Activated T-cell treated with anti-CD3 and anti-CD28 coated beads for 4 hours (primary cell): ENCODE measurements at places on chromosomes 1 and 21.

DNA sequence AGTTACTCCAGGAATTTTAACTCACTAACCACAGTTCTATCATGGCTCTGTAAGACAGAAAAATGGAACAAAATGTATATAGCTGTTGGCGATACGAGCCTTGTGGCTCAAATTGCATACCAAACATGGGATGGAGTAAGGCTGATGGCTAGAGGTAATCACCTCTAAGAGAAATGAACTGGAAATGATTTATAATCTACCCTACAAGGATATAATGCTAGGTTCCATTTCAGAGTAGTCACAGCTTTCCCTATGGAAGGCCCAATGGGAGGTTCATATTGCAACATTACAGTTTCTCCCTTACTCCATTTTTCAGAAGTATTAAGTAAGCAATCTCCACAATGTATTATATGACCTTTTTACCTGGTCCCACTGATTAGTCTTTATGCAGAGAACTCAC, 61.6 kb downstream of the EDEM3 start:
- no peak for DNase-seq

DNA sequence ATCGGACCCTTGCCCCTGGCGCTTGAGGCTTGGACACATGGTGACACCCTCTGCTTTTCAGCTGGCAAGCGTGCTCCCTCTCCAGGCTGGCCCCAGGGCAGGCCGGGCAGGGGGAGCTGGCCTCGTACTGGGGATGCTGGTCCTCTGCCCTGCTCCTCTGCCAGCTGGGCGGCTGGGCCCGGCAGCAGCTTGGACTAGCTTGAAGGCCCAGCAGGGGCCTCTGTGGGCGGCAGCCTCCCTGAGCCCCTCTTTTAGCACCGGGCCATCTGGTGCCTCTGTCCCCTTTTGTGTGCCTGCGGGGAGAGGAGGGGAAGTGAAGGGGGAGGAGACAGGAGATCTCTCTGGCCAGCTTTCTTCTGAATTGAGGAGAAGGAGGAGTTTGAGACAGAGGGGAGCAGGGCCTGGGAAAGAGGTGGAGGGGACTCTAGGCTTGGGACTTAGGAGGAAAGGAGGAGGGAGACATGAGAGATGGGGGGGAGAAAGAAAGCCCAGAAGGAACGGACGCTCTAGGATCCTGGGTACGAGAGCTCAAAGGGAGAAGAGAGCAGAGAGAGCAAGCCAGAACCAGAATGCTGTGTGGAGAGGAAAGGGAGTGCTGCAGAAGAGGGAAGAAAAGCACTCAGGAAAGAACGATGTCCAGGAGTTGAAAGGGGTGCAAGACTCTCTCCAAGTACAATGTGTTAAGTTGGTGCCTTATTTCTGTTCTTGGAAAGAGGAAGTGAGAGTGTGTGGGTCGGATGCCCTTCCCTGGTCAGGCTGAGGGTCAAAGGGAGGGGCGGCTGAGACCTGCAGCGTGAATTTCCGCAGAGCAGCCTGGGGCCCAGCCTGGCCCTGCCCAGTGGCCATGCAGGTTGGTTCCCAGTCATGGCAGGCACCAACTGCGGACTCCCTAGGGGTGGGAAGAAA, 40.3 kb downstream of the IER5 start:
- DNase-seq, result no peak

GRCh38 chr1:102099916-102100315, 103.2 kb upstream of the OLFM3 start:
- no peak for DNase-seq

DNA sequence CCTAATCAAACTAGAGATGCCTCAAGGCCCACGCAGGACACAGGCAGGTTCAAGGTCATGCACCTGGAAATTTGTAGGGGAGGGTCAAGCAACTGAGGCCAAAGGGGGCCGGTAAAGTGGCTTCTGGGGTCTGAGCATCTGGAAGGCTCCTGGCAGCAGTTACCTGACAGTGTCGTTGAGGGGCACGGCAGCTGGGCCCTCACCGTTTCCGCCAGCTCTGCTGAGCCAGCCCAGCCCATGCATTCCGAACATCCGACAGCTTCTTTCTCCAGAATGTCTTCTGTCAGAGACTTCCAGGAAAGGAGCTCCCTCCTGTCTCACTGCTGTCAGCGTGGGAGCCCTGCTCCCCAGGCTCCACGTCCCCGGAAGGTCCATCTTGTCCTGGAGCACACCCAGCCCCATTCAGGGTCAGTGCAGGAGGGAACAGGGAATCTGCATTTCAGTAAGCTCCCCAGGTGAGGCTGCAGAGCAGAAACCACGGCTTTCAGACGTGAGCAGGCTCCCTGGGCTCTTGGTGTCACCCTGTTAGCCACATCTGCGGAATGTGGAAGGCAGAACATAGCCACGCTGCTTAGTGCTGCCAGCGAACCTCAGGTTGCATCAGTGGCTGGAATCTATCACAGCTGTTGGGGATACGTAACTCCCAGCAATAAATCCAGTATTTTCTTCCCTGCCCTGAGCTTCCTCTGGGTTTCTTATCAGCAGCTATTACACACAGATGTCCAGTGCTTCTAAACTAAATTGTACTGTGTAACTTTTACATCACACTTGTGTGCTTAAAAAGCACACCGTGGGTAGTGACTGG, 36.3 kb upstream of the FAM3B start:
- DNase-seq, result no peak

GRCh38 chr1:6261615-6261995, 707 bp upstream of the GPR153 start:
- no peak for DNase-seq

DNA sequence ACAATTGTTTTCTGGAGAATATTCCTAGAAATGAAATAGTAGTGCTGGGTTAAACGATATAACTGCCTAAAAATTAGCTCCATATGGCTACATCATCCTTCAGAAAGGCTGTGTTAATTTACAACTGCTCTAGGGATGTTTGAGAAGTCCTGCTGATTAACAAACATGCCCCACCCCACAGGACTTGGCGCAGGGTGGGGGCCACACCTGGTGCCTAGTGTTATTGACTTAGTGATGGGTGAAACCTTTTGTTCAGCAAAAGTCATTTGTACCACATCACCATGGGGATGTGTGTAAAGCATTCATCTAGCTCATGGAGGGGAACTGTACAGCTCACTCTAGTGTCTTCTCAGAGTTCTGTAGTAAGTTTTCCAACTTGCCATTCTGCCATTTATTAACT, 492.8 kb downstream of the CAMTA1 start:
- DNase-seq, result no peak

DNA sequence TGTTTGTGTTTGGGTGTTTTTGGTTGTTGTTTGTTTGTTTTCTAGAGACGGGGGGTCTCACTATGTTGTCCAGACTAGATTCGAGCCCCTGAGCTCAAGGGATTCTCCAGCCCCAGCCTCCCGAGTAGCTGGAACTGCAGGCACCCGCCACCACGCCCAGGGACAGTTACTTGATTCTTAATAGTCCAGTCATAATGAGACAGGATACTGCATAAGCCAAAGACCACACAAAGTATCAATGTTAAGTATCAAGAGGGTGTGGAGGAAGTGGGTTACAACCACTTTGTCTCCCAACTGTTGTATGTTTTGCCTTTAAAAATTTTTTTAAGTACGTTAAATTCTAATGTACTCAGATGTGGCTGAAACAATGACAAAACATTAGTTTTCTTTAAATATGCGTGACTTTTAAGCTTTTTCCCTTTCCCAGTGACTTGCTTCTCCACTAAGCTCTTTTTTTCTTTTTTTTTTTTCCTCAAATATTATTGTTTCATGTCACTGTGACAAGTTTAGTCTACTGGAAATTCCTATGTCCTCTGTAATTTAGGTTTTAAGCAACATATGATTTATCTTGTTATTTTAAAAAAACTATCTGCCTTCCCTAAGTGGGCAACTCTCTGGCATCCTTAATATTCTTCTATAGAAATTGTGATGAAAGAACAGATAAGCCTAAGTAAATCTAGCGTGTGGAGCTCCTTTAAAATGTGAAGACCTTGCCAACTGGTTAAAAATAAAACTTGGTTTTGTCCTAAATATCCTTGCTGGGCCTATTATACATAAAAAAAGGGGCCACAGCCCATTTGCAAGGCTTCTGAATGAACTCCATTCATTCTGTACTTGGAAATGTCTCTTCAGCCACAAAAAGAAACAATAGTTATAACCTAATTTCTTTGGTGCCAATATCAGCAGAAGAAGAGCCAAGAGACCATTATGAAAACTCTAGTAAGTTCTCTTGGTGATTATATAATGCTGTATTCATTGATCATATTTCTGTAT, 56.2 kb upstream of the DPH5 start:
- DNase-seq, result no peak

GRCh38 chr1:227938911-227939790, 8.6 kb downstream of the WNT9A start:
- DNase-seq, result no peak

DNA sequence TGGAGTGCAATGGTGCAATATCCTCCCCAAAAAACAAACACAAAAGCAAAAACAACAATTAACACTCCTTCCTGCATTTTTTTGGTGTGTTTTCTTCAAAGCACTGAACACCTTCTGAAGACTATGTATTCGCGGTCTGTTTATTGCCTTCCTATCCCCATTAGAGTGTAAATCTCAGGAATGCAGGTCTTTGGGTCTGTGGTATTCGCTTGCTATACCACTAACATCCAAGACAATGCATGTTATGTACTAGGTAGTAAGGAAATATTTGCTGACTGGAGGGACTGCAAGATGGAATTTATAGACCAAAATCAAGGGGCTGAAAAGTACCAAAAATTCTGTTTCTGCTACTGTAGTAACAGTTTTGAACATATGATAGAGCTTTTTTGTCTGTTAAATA, 299.4 kb downstream of the RYR2 start:
- DNase-seq, result no peak

DNA sequence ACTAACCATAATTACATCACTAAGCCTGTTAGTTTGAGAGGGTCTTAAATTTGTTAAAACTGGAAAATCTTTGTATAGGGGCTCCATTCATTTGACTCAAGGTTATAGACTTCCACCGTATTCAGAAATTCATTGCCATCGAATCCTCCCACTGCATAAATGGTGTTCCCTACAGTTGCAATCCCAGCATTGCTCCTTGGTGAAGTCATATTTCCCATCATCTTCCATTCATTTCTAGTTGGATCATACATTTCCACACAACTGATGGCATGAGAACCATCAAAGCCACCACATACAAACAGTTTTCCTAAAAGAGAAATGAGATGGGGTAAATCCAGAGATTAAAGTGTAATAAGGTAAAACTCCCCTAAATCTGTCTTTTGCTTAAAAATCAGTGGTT, 19.1 kb downstream of the IVNS1ABP start:
- DNase-seq, result no peak

DNA sequence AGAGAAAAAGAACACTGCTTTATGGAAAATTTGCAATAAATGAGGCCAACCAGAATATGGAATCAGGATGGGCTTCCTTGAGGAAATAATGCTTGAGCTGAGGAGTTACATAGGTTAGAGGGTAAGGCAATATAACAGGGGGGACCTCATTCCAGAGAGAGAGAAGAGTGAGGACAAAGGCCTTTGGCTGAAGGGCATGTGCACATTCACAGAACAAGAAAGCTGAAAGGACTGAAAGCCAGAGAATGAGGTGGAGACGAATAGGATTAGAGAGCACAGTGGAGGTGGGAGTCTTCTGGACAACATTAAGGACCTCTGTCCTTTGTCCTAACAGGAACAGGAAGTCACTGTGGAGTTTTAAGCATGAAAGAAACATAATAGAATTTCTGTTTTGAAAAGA, 60.7 kb upstream of the MROH9 start:
- DNase-seq, result no peak

- DNase-seq, result no peak
Observed at GRCh38 chr21:44687671-44688070, 5.7 kb upstream of the KRTAP12-1 start.

DNA sequence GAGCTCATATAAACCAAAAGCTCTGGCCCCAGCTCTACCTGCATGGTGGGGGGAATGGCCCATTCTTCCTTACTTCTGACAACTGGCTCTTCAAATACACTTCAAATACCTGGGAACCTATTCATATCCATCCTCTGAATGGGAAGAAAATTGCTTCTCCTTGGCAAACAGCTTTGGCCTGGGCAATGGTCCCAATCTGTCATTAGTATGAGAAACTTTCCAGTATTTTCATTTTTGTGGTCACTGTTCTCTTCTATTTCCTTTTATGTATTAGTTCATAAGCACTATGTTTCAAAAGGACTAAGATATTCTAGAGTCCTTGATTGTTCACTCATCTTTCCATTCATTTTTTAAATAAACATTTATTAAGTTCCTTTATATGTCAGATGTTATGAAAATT, 5.2 kb upstream of the HSD3B2 start:
- no peak for DNase-seq

GRCh38 chr1:6941786-6942185, 156.5 kb downstream of the CAMTA1 start:
- no peak for DNase-seq

- no peak for DNase-seq
Observed at GRCh38 chr1:111842411-111842810, 86.7 kb downstream of the DDX20 start.

DNA sequence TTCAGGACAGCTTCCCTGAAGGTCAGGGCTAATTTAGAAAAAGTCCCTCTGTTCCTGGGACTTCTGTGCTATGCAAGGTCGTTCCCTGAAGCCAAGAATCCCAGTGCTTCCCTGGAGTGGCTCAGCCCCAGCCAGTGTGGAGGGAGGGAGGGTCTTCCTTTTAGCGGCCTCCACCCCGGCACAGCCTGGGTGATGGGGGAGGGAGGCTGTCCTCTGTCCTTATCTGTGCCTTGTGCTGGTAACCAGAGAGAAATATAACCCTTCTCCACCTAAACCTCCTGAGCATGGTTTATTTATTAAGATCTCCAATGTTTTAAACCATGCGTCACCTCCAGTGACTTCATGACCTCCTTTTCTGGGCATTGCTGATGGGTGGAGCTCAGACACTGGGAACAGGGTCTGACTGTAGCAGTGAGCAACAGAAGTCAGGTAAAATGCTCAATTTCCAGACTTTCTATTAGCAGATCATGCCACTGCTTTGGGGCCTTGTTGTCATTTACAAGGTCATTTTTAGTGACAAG, 157.1 kb downstream of the DSCAM start:
- DNase-seq, result no peak

- no peak for DNase-seq
Observed at GRCh38 chr1:93322349-93322748, 23.4 kb upstream of the DR1 start.

DNA sequence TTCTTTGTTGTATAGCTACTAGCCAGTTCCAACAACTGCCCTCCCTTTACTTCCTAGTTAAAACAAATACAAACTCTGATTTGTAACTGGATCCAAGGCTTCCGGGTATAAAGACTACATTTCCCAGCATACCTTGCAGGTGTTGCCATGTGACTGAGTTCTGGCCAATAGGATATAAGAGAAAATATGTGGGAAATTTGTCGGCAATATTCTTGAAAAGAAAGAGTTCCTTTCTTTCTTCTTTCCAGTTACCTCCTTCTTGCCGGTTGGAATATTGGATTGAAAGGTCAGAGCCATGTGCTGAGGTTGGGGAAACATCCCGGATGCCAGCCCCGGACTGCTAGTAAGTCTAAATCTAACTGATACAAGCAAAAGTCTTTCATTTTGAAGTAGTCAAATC, 23.0 kb upstream of the ZBTB40 start:
- no peak for DNase-seq

DNA sequence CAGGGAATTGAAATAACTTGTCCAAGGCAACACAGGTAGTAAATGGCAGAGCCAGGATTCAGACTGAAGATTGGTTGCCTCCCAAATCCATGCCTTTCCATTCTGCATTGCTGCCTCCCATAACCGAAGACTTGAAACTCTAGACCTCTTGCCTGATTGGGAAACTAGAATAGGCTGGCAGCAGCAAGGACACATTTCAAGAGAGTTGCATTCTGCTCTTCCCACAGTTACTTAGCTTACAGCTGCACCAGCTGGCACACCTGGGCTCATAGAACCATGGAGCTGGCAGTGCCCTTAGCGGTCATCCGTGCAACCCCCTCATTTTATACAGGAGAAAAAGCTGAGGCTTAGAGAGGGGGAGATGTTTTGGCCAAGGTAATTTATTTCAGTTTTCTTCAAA, 8.0 kb downstream of the TRNAU1AP start:
- DNase-seq, result no peak
